ENCODE measurements at places on chromosomes 7 and 10.

GRCh38 chr7:103075337-103075918 is 488 bp downstream of the ARMC10 start:
- DNase-seq, result no peak

DNA sequence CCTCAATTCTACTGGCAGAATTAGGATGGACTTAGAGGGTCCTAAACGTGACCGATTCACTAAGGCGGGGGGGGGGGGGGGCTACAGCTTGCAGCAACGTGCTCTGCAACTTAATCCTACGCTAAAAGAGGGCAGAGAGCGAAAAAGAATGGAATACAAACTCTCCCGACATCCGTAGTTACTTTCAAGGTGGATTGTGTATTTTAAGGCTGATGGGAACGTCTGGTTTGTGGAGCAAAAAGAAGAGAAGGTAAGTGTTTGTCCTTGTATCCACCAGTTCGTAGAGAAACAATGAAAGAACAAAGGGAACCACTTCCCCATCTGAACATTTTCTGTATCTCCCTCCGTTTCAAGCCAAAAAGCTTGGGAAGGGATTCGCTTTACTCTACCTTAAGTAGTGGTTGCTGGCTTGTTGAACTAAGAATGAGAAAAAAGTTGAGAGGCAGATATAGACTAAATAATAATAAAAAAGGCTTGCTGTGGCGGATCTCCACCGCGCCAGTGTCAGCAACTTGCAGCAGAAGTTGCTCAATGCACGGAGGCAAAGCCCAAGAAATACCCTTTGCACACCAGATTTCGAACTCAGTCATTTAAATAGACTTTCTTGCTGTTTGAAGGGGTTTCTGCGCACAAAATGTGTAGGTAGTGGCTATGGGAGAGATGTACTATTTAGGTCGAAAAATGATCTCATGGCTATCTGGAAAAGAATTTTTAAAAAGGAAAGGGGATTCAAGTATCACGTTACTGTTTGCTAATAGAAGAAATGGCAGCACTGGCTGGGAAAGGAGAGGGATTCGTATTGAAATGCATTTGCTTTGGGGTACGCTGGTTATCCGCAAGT is 736 bp downstream of the SKIDA1 start:
- no peak for DNase-seq

GRCh38 chr10:62106929-62107519 is 161.6 kb downstream of the RTKN2 start:
- no peak for DNase-seq

DNA sequence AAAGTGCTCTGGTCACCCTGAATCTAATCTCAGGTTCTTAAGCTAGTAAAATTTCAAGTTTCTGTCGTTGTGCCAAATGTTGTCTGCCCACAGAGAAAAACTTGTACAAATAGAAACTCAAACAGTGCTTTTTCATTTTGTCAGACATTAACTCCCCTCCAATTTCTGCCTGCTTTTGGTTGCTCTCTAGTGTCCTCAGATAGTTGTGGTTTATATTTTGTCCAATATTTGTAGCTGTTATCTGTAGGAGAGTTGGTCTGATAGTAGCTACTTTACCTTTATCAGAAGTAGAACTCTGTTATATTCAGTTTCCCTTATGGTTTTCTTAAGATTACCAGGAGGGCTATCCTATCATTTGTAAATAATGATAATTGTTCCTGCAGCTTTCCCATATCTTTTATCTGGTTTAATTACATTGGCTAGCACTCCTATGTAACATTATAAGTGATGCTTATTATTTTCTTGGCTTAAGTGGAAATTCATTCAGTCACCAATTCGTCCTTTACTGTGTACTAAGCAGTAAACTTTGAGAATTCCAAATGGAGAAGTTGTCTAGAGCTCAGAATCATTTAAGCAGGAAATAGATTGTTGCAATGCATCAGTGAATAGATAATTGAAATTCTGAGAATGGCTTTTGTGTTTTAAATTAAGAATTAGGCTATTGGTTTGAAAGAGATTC is 91.0 kb downstream of the ANKIB1 start:
- no peak for DNase-seq

GRCh38 chr10:127414024-127414423 is 135.1 kb upstream of the NPS start:
- DNase-seq, result no peak

- DNase-seq, result no peak
Measured at GRCh38 chr10:84397735-84398144, 69.4 kb downstream of the CCSER2 start.

GRCh38 chr7:504221-505111 is 15.2 kb downstream of the PDGFA start:
- no peak for DNase-seq

DNA sequence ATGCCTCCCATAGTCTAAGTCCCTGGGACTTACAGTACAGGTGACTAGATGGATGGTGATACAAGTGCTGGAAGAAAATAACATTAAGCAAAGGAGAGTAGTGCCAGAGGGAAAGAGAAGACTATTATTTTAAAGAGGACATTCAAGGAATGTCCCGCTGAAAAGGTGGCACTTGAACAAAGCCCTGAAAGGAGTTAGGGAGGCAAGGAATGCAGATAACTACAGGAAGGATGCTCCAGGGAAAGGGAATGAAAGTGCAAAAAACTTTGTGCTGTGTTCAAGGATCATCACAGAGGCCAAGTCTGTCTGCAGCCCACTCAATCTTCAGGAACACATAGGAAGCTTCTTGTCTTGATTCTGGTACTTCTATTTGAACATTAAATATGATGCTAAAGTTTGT is 14.9 kb downstream of the ANKMY2 start:
- no peak for DNase-seq

- peak; percentile 90 for DNase-seq
Measured at GRCh38 chr7:115678086-115678982, 352.2 kb downstream of the TFEC start.

DNA sequence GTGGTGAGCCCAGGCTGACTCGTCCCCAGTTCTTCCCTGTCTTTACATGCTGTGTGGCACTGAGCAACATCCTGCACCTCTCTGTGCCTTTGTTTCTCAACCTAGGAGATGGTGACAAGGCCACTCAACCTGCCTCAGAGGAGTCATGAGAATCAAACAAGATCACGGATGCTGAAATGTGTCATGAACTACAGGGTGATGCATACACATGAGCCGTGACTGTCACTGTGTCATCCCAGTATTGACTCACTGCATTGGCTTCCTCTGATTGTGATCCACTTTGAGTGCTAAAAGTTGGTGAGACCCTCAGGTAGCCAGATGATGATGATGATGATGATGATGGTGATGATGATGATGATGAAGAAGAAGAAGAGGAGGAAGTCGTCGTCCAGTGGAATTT is 11.5 kb downstream of the C10orf71 start:
- DNase-seq, result no peak

DNA sequence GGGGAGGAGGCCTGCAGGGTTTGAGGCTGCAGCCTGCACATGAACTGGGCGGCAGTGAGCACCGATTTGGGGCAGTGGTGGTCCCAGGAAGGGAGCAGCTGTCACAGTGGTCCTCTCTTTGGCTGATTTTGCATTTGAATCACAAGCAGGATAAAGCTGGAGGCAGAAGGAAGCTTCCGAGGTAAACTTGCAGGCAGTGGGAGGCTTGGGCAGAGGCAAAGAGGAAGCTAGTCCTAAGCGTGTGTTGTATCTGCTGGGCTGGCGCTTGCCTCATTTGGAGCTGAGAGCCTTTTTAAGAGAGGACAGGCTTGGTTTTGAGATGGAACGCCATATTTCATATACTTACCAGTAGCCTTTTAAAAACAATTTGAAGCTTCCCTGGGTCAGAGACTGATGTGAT is 177.2 kb upstream of the PODXL start:
- no peak for DNase-seq

DNA sequence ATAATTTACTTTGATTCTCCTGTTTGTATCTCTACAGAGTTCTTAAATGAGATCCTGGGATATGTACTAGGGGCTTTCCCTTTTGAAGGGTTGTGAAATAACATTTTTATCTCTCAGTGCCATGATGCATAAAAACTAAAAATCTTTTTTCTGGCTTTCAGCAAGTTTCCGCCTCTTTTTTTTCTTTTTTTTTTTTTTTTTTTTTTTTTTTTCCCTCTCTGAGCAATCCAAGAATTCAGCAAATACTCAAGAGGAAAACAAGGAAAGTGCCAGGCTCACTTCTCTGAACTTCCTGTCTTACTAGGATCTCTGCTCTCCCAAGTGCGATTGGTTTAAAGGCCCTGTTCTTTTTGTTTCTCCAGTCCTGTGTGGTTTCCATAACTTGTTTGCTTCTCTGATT is 79.9 kb downstream of the HYCC1 start:
- no peak for DNase-seq

DNA sequence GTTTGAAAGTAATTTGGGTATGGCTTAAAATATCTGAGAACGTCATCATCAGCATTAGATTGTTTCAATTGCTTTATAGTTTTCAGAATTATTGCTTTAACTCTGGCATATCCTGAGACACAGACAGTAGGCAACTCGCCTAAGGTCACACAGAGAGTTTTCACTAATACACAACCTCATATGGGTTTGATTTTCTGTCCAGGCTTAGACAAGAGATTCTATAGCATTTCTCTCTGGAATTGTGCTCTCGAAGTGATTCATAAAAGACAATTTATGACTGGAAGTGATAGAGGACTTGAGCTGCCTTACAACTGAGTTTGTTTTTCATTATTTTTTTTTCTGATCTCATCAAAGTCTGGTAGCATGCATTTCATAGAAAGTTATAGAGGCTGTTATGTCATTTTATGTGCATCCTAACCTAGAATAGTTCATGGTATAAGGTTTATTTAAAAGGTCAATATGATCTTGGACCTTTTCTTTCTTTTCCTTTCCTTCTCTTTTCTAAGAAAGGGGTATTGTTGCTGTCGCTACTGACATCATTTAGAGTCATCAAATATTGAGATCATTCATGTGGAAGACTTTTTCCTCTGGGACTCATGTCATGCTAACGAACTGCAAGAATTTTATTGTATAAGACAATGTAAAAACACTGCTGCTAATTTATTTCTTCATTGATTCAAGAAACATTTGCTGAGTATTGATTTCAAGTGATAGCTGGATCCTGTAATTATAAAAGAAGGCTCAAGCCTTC is 278.2 kb downstream of the PLXDC2 start:
- no peak for DNase-seq

DNA sequence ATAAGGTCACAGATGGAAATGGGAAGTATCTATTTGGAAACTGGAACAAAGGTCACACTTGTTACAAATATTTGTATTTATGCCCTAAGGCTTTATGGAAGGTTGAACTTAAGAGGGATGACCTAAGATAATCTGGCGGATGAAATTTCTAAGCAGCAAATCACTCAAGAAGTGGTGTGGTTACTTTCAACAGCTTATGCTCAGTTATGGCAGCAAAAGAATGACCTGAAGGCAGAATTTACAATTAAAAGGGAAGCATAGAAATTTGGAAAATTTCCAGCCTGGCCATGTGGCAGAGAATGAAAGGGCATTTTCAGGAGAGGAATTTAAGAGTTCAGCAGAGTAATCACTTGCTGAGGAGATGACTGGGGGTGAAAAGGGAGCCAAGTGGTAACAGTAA is 95.8 kb upstream of the TNS3 start:
- DNase-seq, result no peak

- DNase-seq, result no peak
Measured at GRCh38 chr7:108499566-108499965, 26.4 kb downstream of the PNPLA8 start.

GRCh38 chr10:79442171-79443040 is 3.0 kb downstream of the ZCCHC24 start:
- no peak for DNase-seq

DNA sequence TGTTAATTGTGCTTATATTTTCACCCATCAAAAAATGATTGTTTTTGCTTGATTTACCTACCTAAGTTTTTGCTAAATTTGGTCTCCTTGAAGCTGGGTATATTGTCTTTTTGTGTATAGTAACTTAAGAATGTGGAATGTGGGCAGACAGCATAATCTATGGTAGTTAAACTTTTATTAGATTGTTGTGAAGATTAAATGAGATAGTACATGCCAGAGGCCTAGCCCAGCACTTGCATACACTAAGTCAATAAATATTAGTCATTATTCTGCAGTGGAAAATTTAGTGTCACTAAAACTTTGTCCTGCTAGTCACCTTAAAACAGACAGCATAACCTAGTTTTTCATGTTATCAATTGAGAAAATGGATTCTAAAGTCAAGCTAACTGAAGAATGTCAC is 19.3 kb upstream of the RPA3 start:
- DNase-seq, result no peak

- DNase-seq, result no peak
Measured at GRCh38 chr7:80818181-80818580, 100.7 kb downstream of the SEMA3C start.

- no peak for DNase-seq
Measured at GRCh38 chr10:89025453-89025852, 34.9 kb downstream of the FAS start.

DNA sequence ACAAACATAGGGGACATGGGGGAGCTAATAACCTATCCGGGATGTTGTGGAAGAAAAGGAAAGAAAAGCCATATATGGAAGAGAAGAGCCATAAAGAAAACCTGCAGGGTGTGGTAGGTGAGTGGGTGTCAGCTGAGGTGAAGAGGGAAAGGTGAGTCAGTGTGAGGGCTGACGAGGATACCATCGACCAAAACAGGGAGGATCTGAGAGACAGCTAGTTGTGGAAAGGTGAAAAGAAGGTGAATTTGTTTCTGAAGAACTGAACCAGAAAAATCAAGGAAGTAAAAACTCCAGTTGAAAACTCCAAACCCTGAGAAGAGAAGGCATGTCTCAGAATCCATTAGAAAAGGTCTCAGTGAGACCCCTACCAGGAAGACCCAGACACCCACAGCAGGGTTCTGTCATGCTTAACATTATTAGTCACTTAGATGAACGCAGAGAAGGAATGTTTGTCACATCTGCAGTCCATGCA is 4.1 kb downstream of the BLNK start:
- DNase-seq, result no peak

GRCh38 chr10:78627254-78627795 is 441.4 kb upstream of the ZMIZ1 start:
- DNase-seq, result no peak

DNA sequence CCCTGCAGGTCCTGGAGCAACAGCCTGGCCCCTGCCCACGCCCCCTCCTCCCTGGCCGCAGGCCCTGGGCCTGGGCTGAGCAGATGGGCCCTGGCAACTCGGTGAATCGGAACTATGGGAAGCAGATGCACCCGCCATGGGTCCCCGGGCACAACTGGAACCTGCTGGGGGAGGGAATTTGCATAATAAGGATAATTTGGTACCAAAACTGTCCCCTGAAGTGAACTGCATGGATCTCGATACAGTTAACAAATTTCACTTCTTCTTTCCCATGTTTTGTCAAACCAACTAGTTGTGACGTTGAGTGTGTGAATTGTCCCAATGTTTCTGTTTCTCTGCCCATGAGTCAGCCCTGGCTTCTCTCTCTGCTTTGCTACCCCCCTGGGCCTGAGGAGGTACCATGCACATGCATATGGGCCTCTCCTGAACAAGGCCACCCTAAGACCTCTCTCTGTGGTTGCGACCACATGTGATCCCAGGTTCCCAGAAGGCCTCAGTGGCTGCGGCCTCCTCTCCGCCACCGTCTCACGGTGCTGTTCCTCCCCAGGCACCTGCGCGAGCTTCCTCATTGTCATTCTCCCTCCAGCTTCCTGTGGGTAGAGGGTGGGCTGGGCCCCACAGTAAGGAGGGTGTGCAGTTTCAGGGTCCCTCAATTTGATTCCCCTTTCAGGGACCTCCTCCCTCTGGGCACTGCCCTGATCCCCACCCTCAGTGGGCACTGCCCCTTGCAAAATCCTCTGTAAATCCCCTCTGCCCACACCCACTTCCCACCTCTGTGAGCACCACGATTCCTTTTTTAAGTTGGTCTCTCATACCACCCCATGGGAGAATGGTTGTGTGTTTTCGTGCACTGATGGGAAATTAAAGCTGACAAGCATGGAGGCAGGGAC is 40.0 kb downstream of the FIGNL1 start:
- DNase-seq, result no peak

All from BJ (cell line).